Hematopoietic multipotent progenitor cell treated with erythropoietin and hydrocortisone succinate and interleukin-3 and kit ligand, for 15 days (in vitro differentiated cells): ENCODE measurements at places on chromosomes 7 and 10.

DNA sequence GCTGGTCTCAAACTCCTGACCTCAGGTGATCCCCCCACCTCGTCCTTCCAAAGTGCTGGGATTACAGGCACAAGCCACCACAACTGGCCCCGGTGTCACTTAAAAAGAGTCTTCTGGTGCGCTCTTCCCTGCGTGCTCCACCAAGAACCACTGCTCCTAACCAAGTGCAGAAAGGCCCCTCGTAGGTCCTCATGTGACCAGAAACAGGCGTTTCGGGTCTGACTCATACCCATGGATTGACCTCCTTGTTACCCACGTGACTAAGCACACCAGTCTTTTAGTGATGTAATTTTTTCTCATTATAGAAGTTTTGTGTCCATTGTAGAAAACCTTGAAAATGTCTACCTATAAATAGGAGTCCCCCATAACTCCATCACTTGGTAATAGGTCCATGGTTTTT is 13.9 kb downstream of the FKBP6 start:
- DNase-seq = no peak

DNA sequence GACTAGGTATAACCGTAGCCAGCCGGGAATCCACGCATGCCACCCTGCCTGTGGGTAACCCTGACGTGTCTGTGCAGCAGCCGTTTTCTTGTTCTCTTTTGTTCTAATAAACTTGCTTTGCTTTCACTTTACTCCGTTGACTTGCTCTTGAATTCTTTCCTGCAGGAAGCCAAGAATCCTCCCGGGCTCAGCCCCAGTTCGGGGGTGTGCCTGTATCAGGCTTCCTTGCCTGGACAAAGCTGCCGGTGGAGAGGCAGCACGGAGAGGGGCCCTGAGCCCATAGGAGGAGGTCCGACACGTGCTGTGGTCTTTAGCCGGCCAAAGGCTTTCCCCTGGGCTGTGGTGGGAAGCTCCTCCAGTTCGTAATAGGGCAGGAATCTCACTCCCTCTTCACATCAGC is 256.5 kb upstream of the PPP2R2D start:
- DNase-seq = no peak

DNA sequence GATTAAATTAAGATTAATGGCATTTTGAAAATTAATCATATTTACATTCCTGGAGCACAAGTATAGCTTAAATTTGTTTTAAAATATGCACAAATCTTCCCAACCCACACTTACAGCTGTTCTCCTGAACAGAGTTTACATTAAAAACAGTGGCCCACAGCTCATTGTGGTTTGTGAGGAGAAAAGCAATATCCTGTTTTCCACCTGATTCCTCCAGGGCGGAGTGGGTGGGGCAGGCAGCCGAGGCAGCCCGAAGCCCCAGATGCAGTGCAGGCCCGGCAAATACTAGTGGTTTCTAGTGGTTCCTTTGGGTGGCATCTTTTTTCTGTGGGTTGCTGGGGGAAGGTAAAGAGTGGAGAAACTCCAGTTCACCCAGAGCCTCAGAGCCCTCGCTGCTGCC is 280.8 kb downstream of the ARHGAP12 start:
- DNase-seq = no peak

GRCh38 chr7:36151921-36152755 is 916 bp upstream of the EEPD1 start:
- no peak for DNase-seq

DNA sequence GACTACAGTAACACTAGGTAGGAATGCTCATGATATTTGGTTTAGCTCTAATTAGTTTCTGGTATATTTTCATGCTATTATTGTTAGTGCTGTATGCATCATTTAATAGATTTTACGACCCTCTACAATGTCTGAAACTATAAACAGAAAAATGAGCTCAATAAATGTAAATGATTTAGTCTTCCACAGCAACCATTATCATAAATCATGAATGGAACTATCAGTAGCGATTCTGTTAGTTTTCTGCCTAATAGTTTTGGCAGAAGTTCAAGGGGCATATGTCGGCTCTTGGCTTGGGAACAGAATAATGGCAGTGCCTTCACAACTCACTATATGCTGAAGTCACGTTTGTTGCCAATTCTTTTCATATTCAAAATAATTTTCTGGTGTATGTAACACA is 494.8 kb downstream of the PARD3 start:
- DNase-seq = no peak

- DNase-seq = no peak
Measured at GRCh38 chr10:28008054-28008453, 9.2 kb upstream of the ODAD2 start.

DNA sequence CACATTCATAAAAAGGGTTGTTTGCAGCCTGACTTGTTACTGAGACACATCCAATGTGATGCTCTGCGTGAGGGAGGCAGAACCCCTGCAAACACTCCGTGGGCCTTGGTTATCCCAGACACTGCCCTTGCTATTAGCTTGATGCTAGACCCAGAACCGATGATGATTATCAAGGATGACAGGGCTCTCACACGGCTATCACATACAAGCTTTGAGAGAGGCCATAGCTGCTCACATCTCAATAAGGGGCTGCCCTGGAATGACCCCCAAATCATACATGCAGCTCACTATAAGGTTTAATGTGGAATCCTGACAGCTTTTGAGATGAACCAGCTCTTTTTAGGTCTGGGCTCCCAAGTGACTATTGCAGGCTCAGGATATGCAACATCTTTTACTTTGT is 44.4 kb upstream of the TCERG1L start:
- no peak for DNase-seq
